Psoas muscle (tissue), 8 donors: ENCODE measurements at places on chromosomes 11 and 22.
A peak's percentile ranks its signal among the peaks of the same experiment; 100 is the strongest.

- DNase-seq, result no peak
- H3K36me3 ChIP-seq, result no peaks in the 10 kb centered on the region
- H3K4me1 ChIP-seq, result no peaks in the 10 kb centered on the region
- no peak overlapping the region for H3K27ac ChIP-seq
- H3K27me3 ChIP-seq, result peaks cover 9% of the 10 kb centered on the region
- H3K4me3 ChIP-seq, result no peak overlapping the region
Measured at GRCh38 chr11:1782031-1782590, 18.4 kb upstream of the CTSD start.

GRCh38 chr11:104830080-104830479, 68.2 kb downstream of the CASP12 start:
- H3K4me3 ChIP-seq, result no peak overlapping the region
- DNase-seq, result no peak
- no peaks in the 10 kb centered on the region for H3K27me3 ChIP-seq

GRCh38 chr11:103661991-103662390, 374.4 kb upstream of the DDI1 start:
- no peak overlapping the region for H3K27ac ChIP-seq
- no peak for DNase-seq
- no peak overlapping the region for H3K4me3 ChIP-seq
- H3K4me1 ChIP-seq, result no peaks in the 10 kb centered on the region

DNA sequence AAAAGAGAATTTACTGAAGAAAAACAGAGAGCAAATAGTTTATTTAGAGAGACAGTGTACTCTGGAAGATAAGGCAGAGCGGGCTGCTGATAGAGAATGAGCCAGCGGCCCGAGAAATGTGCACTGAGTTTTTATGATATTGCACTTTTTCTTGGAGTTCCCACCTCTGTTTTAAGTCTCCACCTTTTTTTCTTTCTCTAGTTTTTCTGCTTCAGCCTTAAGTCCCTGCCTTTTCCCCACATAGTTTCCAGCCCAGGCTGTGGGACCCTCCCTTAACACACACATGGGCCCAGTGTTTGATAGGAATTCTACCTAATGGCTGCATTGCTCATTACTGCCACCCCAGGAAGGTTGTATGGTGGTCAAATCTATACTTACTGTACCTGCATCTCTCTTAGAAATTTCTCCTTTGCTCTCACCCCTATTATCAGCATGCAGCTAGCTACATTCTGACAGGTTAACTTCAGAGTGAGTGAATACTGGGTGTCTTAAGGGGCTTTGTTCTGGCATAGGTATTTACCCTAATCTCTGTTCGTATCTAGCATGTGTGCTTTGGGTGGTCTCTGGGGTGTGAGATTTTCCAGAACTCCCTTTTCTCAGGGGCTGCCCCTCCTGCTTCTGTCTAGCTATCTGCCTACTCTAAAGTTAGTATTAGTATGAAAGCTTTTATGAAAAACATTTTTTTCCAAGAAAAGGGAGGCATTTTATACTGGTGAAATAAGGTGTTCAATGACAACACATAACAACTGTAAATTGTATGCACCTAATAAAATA, 127.3 kb upstream of the TOP3B start:
- no peak overlapping the region for H3K27ac ChIP-seq
- no peaks in the 10 kb centered on the region for H3K4me1 ChIP-seq
- H3K36me3 ChIP-seq, result no peaks in the 10 kb centered on the region
- H3K27me3 ChIP-seq, result peaks cover 17% of the 10 kb centered on the region
- no peak for DNase-seq

GRCh38 chr11:87459351-87459750, 421.6 kb downstream of the TMEM135 start:
- no peaks in the 10 kb centered on the region for H3K36me3 ChIP-seq
- H3K4me3 ChIP-seq, result no peak overlapping the region
- DNase-seq, result no peak
- no peak overlapping the region for H3K27ac ChIP-seq

GRCh38 chr11:67645521-67646461, 4.7 kb downstream of the ACY3 start:
- no peak overlapping the region for H3K4me3 ChIP-seq
- no peaks in the 10 kb centered on the region for H3K4me1 ChIP-seq
- no peak for DNase-seq
- H3K27me3 ChIP-seq, result no peaks in the 10 kb centered on the region

DNA sequence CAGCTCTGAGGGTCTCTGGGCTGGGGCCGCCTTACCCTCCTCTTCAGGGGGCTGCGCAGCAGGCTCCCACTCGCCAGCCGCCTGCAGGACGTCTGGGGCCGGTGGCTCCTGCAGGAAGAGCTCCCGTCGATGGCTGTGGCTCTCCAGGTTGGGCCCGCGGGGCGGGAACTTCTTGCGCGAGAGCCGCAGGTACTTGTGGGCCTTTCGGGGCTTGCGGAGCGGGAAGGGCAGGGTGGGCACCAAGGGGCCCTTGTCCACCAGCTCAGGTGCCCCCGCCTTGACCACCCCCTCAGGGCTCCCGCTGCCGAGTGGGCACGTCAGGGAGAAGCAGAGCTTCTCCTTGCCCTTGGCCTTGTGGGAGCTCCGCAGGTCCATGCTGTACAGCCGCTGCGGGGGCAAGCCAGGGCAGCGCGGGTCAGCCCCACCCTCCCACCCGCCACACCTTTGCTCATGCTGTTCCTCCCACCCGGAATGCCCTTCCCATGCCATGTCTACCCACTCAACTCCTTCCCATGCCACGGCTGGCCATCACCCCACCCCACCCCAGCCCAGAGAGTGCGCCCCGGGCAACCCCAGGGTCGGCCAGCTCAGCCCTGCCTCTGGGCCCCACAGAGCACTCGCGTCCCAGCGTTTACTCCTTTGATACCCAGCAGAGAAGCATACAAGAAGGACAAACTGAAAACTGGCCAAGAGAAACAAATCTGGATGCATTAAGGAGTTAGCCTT, 18.0 kb downstream of the CBX7 start:
- no peak overlapping the region for H3K4me3 ChIP-seq
- H3K27me3 ChIP-seq, result no peaks in the 10 kb centered on the region
- peak; percentile 45 for DNase-seq

GRCh38 chr22:19518635-19519034, 5.6 kb downstream of the CLDN5 start:
- peaks cover 9% of the 10 kb centered on the region for H3K27me3 ChIP-seq
- H3K36me3 ChIP-seq, result no peaks in the 10 kb centered on the region
- no peak overlapping the region for H3K27ac ChIP-seq
- no peak overlapping the region for H3K4me3 ChIP-seq
- no peaks in the 10 kb centered on the region for H3K4me1 ChIP-seq

DNA sequence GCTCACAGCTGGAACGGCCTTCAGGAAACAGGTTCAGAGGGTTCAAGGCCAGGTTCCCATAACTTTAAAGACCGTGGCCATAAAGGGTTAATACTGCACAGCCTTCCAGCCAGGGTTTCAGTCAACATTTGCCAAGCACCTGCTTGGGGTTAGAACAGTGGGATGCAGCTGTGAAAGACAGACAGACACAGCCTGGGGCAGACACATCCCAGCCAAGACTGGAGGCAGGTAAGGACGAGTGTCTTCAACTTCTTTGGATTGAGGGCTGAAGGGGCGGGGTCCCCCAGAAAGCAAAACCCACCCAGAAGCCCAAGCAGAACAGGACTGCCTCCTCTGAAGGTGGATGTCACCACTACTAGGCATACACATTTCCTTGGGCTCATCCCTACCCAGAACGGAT, 14.3 kb downstream of the ARFGAP2 start:
- no peaks in the 10 kb centered on the region for H3K27me3 ChIP-seq
- peaks cover 15% of the 10 kb centered on the region for H3K36me3 ChIP-seq
- no peak for DNase-seq
- no peak overlapping the region for H3K27ac ChIP-seq

GRCh38 chr22:38773363-38773946, 17.7 kb upstream of the SUN2 start:
- H3K36me3 ChIP-seq, result no peaks in the 10 kb centered on the region
- H3K4me3 ChIP-seq, result no peak overlapping the region
- no peaks in the 10 kb centered on the region for H3K27me3 ChIP-seq
- DNase-seq, result no peak
- H3K4me1 ChIP-seq, result no peaks in the 10 kb centered on the region

DNA sequence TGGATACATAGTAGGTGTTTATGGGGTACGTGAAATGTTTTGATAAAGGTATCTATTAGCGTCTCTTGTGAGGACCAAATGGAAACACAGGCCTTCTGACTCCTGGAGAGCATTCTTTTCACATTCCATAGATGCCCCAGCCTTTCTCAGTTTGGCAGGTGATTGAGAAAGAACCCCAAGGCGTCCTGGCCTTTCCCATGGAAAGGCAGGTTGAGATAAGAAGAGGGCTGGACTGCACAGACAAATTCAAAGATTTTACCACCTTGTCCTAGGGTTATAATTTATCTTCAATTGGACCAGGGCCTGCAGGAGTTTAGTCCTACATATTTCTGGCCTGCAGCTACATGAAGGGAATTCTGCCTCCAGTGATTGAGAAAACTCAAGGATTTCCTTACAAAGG, 661 bp upstream of the OLFML1 start:
- no peak overlapping the region for H3K4me3 ChIP-seq
- no peaks in the 10 kb centered on the region for H3K4me1 ChIP-seq
- no peaks in the 10 kb centered on the region for H3K27me3 ChIP-seq
- H3K36me3 ChIP-seq, result no peaks in the 10 kb centered on the region
- DNase-seq, result no peak

DNA sequence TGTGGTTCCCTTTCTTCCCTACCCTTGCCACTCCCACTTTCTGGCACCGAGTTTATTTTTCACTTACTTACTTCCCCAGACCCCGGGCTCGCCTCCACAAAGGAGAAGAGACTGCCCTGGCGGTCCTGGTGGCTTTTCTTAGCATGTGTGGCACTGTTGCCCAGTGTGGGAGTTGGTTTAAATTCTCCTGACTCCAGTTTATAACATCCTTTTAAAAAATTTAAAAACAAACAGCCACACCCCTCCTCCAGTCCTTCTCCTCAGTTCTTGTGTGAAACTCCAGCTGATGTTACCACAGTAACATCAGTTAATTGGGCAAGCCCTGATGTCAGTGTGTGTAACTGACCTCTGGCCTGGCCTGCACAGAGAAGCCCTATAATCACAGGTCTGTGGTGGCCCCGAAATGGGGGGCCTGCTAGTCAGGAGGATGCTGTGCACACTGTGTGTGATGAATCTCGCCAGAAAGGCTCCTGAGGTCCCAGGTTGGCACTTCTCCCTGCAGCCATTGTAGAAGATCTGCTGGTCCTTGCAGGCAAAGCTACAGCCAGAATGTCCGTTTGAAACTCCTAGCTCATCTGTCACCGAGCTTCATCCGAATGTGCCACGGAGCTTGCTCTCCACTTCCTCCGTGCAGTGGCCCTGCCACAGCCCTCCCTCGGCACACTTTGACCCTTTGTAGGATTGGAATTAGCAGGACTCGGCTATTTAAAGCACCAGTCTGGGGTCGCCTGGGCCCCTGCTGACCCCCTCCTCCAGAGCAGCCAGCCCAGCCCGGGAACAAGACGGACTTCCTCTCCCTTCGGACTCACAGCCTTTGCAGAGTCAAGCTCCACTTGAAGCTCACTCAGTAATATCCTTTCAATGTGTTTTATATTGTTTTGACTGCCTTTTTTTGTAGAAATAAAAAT, 7.6 kb downstream of the YDJC start:
- H3K4me1 ChIP-seq, result peaks cover 33% of the 10 kb centered on the region
- H3K27me3 ChIP-seq, result no peaks in the 10 kb centered on the region
- H3K27ac ChIP-seq, result no peak overlapping the region
- no peak for DNase-seq
- H3K36me3 ChIP-seq, result no peaks in the 10 kb centered on the region
- H3K4me3 ChIP-seq, result no peak overlapping the region

GRCh38 chr22:20840646-20841371, 17.8 kb downstream of the PI4KA start:
- no peaks in the 10 kb centered on the region for H3K36me3 ChIP-seq
- H3K27ac ChIP-seq, result no peak overlapping the region
- H3K27me3 ChIP-seq, result no peaks in the 10 kb centered on the region
- no peak overlapping the region for H3K4me3 ChIP-seq
- no peak for DNase-seq

GRCh38 chr11:96778272-96778671, 388.5 kb downstream of the JRKL start:
- H3K4me1 ChIP-seq, result no peaks in the 10 kb centered on the region
- H3K4me3 ChIP-seq, result no peak overlapping the region
- no peak for DNase-seq

GRCh38 chr22:22849640-22850610, 37.7 kb upstream of the IGLL5 start:
- no peaks in the 10 kb centered on the region for H3K36me3 ChIP-seq
- no peak overlapping the region for H3K27ac ChIP-seq
- H3K27me3 ChIP-seq, result no peaks in the 10 kb centered on the region
- H3K4me1 ChIP-seq, result no peaks in the 10 kb centered on the region
- DNase-seq, result no peak

DNA sequence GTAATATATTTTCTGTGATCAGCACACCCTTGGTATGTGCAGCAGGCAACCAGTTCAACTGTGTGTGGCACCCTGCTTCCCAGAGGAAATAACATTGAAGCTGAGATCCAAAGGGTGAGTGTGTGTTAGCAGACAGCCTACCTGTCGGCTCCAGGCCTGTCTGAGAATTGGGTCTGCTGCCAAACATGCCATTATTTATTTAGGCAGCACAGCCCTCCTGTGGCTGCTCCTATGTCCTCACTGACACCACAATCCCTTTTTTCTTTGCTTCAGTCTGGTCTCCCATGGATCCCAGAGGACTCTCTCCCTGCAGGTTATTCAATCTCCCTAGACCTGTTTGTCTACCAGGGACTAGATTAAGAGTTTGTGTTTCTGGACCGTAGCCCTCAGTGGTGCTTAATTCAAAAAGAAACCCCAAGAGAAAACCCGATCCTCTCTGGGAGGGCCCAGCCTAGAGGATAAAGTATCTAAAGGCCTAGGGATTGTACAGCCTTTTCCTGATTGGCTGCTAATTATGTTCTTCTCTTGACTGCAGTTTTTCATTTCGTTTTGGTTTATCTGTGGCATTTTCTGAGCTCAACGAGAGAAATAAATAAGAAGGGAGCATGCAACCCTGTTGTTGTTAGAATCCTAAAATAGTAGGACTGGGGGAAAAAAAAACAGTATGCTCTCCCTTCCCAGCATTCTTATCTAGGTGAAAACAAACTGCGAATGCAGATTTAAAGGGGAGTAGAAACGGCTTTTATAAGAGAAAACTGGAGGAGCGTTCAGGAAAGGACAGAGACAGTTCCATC, 24.1 kb downstream of the KCNE3 start:
- no peak for DNase-seq
- H3K27ac ChIP-seq, result peak overlapping the region; percentile 82
- H3K27me3 ChIP-seq, result no peaks in the 10 kb centered on the region
- H3K4me3 ChIP-seq, result peak overlapping the region; percentile 43
- H3K36me3 ChIP-seq, result no peaks in the 10 kb centered on the region

GRCh38 chr11:8408151-8408941, 144.7 kb upstream of the LMO1 start:
- no peak overlapping the region for H3K27ac ChIP-seq
- no peaks in the 10 kb centered on the region for H3K4me1 ChIP-seq
- no peaks in the 10 kb centered on the region for H3K36me3 ChIP-seq
- no peak for DNase-seq
- no peaks in the 10 kb centered on the region for H3K27me3 ChIP-seq
- H3K4me3 ChIP-seq, result no peak overlapping the region

GRCh38 chr11:123187665-123188507, 7.2 kb downstream of the CLMP start:
- no peak overlapping the region for H3K27ac ChIP-seq
- H3K4me1 ChIP-seq, result no peaks in the 10 kb centered on the region
- no peak for DNase-seq
- H3K4me3 ChIP-seq, result no peak overlapping the region
- H3K36me3 ChIP-seq, result no peaks in the 10 kb centered on the region
- no peaks in the 10 kb centered on the region for H3K27me3 ChIP-seq
